ENCODE measurements at places on chromosomes 2 and 18. TPM values are rescaled to one million over a fixed set of nuclear protein-coding genes. Genes with fewer than 3 reads are reported as not detected.

WDR35 gene
- total RNA-seq, result 4.5 TPM

EFR3B gene
- 0.61 TPM for total RNA-seq

DNA sequence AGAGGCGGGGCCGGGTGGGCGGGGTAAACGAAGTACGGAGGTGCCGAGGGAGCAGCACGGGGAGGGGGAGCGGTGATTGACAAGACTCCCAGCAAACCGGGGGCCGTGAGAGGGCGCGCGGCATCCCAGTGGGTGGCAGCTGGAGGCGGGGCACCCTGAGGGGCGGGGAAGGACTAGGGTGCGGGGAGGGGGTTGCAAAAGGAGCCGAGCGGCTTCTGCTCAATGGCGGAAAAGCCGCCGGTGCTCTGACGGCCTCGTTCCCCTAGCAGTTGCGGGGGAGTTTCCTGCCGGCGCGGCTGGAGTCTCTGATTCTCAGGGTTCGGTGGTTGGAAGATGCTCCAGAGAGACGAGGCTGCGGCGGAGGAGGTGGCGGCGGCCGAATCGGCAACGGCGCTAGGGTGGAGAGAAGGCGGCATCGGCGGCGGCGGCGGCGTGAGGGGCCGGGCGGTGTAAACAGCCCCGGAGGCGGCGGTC is at the start of gene PPM1B:
Gene PPM1B, plus strand, starts transcription at position 195 of the 474 bp plus-strand sequence. CDS start 32,325 bp downstream, outside the sequence.
- no peaks in the 10 kb centered on the region for H3K27me3 ChIP-seq
- H3K4me3 ChIP-seq, result peak within 1 kb of the TSS; percentile 91
- peaks cover 35% of the 10 kb centered on the region for H3K4me1 ChIP-seq

INHBB gene
- not detected for total RNA-seq

DNA sequence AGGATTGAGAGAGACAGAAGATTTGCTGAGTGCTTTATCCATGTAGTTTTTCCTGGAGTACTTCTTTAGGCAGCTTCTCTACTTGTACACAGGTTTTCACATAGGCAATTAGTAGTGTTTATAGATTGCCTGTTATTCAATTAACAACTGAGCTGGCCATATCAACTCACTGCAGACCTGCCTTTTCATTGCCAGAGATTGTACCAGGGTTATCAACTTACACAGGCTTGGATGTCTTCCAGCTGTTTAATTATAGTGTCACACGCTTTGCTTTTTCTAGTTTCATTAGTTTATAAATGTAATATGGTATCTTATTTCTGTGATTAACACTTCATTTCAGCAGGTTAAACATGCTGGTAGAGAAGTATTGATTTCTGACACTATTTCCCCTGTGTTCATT is 125.9 kb downstream of the GPD2 start:
- peaks cover 2% of the 10 kb centered on the region for H3K4me1 ChIP-seq
- DNase-seq, result no peak
- H3K4me3 ChIP-seq, result no peak overlapping the region
- no peaks in the 10 kb centered on the region for H3K27me3 ChIP-seq
- H3K27ac ChIP-seq, result no peak overlapping the region

COL4A3 gene
- not detected for total RNA-seq

NLRC4 gene
- total RNA-seq, result not detected

DNA sequence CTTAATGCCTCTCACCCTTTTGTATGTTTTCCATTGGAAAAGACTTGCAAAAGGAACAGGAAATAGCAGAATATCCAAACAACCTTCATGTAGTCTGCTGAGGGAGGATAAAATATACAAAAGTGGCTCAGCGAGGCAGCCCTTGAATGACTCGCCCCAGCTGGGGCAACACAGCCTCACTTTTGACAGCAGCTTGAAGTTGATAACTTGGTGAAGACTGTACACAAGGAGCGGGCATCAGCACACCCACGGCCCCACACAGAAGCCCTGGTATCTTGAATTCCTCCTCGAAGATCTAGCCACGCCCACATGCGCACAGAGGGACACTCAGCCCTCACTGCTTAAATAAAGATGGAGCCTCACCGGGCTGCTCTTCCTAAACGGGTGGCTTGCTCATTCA is 161.0 kb downstream of the IRS1 start:
- H3K27me3 ChIP-seq, result peaks cover 12% of the 10 kb centered on the region
- H3K36me3 ChIP-seq, result no peaks in the 10 kb centered on the region
- DNase-seq, result no peak
- no peak overlapping the region for H3K27ac ChIP-seq
- H3K4me3 ChIP-seq, result no peak overlapping the region

GRCh38 chr18:58359218-58359617 is 269.7 kb downstream of the ALPK2 start:
- H3K27me3 ChIP-seq, result peaks cover 35% of the 10 kb centered on the region
- DNase-seq, result no peak
- no peak overlapping the region for H3K4me3 ChIP-seq
- no peak overlapping the region for H3K27ac ChIP-seq
- no peaks in the 10 kb centered on the region for H3K36me3 ChIP-seq
